CD8-positive, alpha-beta memory T cell (primary cell): ENCODE measurements at places on chromosomes 3 and 15.

DNA sequence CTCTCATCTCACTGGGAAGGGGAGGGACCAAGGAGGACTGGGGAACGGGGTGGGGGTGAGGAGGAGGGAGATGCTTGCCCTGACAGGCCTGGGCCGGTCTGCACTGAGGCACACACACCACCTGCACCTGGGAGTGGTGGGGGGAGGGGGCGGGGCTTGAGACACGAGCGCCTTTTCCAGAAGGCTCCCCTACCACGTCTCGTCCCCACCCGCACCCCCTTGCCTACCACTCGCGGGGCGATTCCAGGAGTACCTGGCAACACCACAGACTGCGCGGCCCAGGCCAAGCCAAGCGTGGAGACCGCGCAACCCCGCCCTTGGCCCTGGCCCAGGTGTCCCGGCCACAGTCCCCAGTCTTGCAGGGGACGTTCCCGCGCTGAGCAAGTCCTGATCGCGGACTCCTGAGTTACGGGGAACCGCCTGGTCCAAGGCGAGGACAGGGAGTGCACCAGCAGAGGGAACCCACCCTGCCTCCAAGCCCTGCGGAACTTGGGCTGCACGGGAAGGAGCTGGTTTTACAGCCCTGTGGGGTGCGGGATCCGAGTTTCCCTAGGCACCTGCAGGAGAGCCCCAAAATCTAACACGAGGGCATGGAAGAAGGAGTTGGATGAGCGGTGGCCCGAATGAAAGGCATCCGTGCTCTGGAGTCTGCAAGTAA is 68.1 kb upstream of the SH3GL3 start:
- DNase-seq: no peak

- no peak for DNase-seq
Measured at GRCh38 chr15:99052205-99052604, 44.6 kb upstream of the PGPEP1L start.

GRCh38 chr3:23644676-23645075 is 161.1 kb upstream of the UBE2E1 start:
- no peak for DNase-seq

DNA sequence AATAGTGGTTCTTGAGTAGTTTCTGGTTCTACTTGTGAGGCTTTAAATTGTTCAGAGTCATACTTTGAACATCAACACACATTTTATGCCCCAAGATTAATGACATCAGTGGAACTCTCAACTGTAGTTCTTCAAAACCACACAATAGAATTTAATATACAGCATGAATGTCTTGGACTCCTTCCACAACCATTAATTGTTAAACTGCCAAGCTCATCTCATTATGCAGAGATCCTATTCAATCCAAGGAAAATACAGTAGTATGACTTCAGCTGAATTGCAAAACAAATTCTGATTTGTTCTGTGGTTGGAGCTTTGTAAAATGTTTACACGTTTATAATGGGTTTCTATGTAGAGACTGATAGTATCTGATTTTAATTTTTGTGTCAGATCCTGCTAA is 199.2 kb upstream of the SLC2A2 start:
- no peak for DNase-seq

- no peak for DNase-seq
Measured at GRCh38 chr3:127964816-127965215, 49.8 kb downstream of the KBTBD12 start.

- DNase-seq: no peak
Measured at GRCh38 chr3:57151021-57151449, 14.1 kb downstream of the IL17RD start.

DNA sequence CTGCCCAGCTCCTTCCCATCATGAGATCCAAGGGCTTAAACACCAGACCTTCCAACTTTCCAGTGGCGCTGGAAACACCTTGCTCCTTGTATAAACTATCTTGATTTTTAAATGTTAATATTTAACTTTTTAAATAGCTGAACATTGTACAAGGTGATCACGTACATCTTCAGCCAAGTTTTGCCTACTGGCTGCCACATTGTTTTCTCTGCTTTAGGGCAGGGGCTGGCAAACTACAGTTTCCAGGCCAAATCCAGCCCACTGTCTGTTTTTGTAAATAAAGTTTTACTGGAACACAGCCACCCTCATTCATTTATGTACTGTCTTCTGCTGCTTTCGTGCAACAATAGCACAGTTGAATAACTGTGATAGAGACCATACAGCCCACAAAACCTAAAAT is 27.6 kb upstream of the FOXP1 start:
- no peak for DNase-seq

GRCh38 chr15:76901965-76902364 is 3.2 kb downstream of the SCAPER start:
- DNase-seq: no peak

GRCh38 chr3:132256989-132257388 is 60.2 kb upstream of the ACP3 start:
- no peak for DNase-seq

GRCh38 chr15:92394309-92395097 is 822 bp downstream of the ST8SIA2 start:
- no peak for DNase-seq

DNA sequence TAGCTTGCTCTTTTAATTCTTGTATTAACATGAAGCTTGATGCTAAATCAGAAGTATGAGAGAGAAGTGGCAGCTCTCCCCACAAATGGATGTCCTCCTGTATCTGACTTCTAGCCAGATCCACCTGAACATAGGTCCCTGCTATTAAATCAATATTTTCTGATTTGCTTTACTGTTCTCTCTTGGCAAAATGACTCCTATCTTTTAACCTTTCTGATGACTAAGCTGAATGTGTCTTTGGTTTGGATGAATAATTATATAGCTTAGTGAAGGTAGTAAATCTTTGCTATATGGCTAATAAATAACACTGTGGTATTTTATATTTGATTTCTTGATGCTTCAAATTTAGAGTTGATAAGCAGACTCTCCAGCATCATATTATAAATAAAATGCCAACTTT is 28.3 kb upstream of the ARL14 start:
- DNase-seq: no peak
